ENCODE measurements at places on chromosomes 7 and 10.

GRCh38 chr7:28316489-28316888, 95.8 kb upstream of the CREB5 start:
- DNase-seq: no peak

DNA sequence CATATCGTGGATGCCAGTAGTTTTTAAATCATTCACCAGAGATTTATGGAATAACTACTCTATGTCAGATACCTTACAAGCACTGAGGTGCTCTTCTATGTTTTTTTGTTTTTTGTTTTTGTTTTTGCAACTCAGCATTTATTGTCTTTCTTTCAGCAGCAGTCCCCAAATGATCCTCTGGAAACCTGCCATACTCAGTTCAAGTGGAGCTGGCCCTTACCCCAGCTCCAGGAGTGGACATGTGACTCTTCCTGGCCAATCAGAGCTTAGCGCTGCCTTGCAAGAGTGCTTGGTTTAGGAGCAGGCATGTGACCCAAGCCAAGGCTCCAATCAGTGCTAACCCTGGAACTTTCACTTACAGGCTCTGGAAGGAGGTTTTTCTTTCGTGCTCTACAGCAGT, 356.6 kb upstream of the ZMIZ1 start:
- DNase-seq: no peak

- no peak for DNase-seq
Measured at GRCh38 chr10:90937645-90938258, 16.9 kb upstream of the ANKRD1 start.

- DNase-seq: no peak
Measured at GRCh38 chr10:132054564-132054963, 11.2 kb upstream of the JAKMIP3 start.

- no peak for DNase-seq
Measured at GRCh38 chr7:47080816-47081215, 501.1 kb downstream of the TNS3 start.

DNA sequence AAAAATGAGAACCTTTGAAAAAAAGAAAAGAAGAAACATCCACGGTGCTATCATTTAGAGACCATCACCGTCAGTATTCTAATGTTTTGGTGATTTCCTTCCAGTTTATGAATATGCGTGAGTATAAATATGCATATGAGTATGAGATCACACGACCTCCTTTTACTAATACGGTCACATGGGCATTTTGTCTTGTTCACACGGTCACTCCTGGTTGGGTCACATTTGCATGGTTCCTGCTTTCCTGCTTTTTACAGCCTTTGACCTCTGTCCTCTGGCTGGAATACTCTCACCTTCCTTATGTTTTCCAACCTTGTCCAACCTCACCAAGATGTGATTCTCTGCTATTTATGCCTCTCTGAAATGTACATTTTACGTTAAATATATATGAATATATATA, 25.3 kb upstream of the LMTK2 start:
- no peak for DNase-seq

DNA sequence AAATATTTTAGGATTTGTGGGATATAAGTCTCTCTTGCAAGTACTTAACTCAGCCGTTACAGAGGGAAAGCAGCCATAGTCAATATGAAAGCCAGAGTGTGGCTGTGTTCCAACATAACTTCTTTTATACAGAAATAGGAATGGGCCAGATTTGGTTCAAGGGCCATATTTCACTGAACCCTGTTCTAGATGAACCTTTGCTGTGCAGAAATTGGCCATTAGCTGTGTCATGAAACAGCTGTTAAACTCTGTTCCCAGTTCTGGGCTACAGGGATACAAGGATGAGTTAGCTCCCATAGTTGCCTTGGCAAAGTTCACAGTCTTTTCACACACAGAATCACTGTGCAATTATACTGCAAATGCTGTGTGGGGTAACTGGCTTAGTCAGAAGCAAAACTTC, 213.9 kb upstream of the LRRN3 start:
- no peak for DNase-seq

- DNase-seq: no peak
Measured at GRCh38 chr7:138170959-138171703, 94.9 kb downstream of the AKR1D1 start.

- DNase-seq: no peak
Measured at GRCh38 chr7:139426258-139427028, 57.0 kb downstream of the KLRG2 start.

DNA sequence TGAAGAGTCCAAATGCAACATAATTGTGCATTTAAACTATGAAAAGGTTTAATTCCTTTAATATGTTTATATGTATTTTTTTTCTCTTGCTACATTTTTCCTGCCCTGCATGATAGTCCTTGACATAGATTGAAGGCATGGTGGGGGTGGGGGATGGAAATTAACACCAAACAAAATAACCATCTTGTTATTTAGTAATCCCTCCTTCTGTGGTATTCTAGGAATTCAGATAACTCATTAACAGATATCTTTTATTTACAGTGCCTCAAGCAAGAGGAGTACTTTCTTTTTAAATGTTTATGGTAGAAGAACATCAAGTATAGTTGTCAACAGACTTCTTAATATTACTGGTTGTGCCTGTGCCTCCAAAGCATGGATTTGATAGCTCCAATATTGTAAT, 337.6 kb upstream of the SEMA3A start:
- DNase-seq: no peak

- DNase-seq: no peak
Measured at GRCh38 chr10:33706191-33706590, 371.7 kb upstream of the NRP1 start.

GRCh38 chr10:45423976-45424499, 50.0 kb downstream of the ALOX5 start:
- DNase-seq: no peak

GRCh38 chr7:38294926-38295325, 21.5 kb upstream of the TARP start:
- DNase-seq: no peak

DNA sequence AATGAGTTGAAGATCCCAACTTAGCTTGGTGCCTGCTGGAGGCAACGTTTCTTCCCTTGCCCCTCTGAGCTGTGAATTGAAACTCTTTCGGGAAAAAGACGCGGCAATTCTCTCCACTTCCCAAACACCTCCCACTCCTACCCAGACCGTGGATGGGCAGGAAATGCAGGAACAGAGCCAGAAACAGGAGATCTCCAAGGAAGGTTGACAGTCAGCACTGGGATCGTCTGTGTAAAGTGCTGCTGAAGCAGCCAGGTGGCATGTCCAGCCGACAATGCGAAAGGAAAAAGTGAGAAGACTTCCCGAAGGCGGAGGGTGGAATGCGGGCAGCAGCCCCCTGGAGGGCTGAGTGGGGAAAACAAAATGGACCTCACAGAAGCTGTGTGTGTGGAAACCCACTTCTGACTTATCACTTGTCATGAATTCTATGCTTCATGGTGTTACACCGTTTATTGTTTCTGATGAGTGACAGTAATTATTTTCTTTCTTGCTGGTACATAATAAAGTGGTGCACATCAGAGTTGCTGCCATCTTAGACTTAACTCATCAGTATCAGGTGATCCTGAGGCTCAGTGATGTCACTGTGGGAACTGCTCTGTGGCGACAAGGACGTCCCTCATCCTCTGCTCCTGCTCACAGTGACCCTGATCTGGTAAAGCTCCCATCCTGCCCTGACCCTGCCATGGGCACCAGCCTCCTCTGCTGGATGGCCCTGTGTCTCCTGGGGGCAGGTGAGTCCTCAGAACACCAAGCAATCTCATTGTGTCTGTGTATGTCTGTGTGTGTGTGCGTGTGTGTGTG, 220.5 kb upstream of the PRSS1 start:
- DNase-seq: no peak

DNA sequence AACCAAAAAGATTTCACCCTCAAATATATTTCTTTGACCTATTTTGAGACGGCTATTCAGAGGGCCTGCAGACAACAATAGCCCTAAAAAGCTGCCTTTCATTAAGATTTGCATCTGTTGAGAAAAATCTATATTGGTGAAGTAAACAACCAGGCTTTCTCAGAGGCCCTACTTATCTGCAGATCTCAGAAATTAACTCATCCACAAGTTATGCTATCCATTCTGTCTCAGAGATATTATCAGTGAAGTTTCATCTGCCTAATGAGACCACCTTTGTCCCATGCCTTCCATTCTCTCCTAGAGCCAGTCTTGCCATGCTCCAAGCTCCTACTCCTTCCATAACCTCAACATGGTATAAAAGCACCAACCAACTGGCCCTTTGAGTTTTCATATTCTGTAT, 130.3 kb downstream of the CACNA2D1 start:
- no peak for DNase-seq

- no peak for DNase-seq
Measured at GRCh38 chr10:130105724-130106123, 4.9 kb downstream of the C10orf143 start.

- no peak for DNase-seq
Measured at GRCh38 chr7:120554960-120555571, 282.1 kb downstream of the KCND2 start.

DNA sequence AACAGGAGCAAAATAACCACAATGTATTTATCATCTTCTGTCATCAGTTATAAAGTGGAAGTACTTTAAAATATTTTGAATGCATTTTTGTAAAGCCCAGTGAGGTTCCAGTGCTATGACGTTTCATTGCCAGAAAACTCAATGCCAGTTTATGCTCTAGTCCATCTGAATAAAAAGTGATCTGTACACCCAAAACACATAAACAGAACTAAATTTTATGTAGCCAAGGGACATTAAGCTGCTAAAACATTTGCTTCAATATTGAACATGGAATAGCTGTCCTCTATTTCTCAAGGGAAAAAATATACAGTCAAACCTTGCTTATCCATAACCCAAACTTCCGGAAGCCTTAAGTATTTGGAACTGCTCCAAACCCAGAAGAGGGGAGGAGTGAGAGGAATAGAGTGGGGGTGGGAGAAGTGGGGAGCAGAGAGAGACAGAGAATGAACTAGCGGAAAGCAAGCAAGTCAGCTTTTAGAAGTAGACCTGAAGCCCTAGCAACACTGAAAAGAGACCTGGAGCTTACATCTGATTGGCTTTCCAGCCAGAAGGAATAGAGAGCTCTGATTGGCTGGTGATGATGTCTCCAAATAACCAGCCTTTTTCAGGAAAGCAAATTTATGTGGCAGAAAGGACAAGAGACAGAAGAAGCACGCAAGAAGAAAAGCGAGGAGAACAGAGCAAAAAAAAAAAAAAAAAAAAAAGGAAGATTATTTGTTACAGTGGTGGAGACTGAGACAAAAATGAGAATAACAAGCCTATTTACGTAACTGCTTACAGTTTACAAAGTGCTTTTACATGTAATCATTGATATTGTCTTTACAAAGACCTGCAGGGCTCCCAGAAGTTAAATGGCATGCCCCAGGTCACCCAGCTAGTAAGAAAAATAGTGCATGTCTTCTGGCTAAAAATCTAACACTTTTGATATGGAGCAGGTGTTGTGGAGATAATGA, 196.0 kb downstream of the RNLS start:
- DNase-seq: no peak
